ENCODE measurements at places on chromosomes 13 and 19.

DNA sequence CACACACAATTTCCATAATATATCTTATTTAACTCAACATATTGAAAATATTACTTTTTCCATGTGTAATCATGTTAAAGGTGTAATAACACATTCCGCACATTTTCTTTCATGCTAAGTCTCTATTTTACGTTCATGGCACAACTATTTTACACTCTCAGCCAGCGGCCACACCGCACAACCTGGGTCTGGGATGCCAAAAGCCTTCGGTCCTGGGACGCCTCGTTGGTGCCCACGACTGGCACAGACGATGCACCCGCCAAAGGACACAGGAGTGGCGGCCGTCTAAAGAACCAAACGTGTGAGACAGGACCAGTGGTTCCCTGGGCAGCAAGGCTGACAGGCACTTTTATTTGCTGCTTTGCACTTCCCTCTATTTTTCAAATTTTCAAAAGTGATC, 10.0 kb upstream of the PROZ start:
- no peak for DNase-seq

DNA sequence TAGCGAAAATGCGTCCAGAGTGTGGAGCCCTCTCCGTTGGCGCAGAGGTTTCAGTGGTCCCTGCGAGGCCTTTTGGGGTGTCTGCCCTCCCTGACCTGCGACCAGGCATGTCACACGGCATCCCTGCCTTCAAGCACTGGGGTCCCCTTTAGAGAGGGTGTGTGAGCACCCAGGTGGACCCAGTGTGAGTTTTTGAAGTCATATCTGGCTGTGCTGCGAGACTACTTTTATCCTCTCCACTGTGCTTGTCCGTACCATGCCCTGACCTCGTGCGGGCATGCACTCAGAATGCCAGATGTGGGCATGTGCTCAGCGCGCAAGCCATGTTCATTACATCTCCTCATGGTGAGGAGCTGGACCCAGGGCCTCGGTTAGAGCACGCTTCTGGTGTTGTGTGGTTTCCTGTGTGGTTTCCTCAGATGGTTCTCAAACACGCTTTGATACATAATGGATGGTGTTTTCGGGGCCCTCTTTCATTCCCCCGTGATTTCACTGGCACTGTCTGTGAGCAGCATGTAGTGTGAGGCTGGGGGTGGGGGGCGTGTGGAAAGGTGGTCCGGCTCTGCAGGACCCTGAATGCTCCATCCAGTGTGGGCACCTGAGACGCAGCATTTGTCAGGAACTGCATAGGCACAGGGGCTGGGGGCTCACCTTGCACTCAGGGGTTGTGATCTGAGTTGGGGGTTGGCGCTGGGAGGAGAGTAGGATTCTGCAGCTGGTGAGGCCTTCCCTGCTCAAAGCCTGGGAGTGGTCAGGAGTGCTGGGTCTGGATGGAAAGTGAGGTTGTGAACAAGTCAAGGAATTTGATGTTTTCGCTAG, 2.3 kb downstream of the TFDP1 start:
- no peak for DNase-seq

- DNase-seq, result peak; percentile 7
Measured at GRCh38 chr19:40348961-40349507, 539 bp downstream of the PLD3 start.

GRCh38 chr13:40370661-40371060, 295.8 kb downstream of the FOXO1 start:
- DNase-seq, result no peak

DNA sequence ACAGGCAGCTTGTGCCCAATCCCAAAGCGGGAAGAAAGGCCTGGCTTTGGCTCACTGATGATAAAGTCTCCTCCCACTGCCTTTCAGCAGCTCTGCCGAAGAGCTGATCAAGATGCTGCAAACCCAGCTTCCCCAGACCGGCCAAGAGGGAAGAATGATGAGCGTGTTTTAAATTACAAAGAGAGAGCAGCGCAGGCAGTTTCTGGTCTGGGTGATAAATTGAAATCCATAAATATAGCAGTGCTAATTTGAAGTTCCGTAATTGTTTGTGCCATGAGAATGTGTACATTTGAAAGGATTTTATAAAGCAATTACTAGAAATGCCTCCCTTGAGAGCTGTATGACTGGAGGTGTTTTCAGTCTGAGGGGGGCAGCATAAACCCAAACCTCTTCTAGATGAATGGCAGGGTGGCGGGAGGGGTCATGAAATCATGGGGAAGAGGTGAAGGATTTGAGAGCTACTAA, 171.8 kb downstream of the STK24 start:
- no peak for DNase-seq

GRCh38 chr19:31570718-31571117, 221.5 kb upstream of the TSHZ3 start:
- DNase-seq, result no peak

DNA sequence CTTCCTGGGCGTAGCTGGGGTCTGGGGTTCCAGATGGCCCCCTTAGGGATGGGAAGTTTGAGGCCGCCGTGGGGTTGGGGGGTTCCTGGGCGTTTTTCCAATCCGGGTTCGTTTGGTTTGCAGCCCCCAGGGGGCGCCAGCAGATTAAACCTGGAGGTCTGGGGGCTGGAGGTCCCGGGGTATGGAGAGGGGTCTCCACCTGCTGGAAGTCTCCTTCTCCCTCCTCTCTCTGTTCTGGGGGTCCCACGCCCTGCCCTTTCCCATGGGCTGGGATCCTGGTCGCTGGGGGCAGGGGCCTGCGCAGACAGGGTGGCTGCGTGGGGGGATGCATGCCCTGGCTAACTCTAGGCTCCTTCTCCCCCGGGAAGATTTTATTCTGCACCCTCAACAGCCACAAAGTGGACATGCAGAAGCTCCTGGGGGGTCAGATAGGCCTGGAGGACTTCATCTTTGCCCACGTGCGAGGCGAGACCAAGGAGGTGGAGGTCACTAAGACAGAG, 899 bp downstream of the GIPC3 start:
- DNase-seq, result peak; percentile 44

- DNase-seq, result no peak
Measured at GRCh38 chr13:106089261-106089980, 446.0 kb downstream of the EFNB2 start.

GRCh38 chr19:14081797-14082674, 3.5 kb downstream of the C19orf67 start:
- DNase-seq, result no peak

- no peak for DNase-seq
Measured at GRCh38 chr13:38758277-38758676, 71.4 kb downstream of the FREM2 start.

- DNase-seq, result peak; percentile 70
Measured at GRCh38 chr19:48842789-48843162, 6.5 kb upstream of the HSD17B14 start.

- DNase-seq, result no peak
Measured at GRCh38 chr13:99263126-99263785, 5.1 kb upstream of the GPR18 start.

DNA sequence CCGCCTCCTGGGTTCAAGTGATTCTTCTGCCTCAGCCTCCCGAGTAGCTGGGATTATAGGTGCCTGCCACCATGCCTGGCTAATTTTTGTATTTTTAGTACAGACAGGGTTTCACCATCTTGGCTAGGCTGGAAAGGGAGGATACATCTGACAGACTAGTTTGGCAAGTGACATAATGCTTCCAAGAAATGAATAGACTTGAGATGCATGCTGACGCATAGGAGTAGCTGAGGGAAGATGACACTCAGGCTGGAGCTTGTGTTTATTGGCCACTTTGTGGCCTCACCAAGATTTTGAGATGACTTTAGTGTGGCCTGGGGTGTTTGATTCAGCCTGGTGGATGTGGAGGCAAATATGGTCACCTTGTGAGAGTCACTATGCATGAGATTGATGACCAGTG, 4.0 kb downstream of the ZNF586 start:
- DNase-seq, result no peak

DNA sequence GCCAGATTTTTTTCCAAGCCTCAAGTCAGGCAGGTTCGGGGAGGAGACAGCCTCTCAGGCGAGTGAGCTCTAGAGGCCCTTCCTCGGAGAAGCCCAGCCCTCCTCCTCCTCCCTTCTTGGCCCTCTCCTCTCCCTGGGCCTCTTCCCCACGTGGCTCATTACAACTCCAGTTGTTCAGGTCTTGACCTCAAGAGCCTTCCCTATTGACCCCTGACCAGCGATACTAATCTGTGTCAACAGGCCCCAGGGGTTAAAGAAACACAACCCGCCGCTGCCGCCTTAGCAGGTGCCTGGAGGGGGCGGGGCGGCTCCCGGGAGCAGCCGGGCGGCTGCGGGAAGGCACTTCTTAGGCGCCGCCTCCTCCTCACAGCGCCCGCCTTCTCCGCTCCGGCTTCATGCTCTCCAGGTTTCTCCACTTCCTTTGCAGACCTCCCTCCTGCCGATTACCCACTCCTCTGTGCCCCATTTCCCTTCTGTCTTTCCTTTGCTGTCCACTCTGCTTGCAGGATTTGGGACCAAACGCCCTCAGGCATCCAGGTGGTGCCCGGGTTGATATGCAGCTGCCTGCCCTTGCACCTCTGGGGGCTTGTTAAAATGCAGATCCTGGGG, 51.0 kb downstream of the LYL1 start:
- DNase-seq, result peak; percentile 6

DNA sequence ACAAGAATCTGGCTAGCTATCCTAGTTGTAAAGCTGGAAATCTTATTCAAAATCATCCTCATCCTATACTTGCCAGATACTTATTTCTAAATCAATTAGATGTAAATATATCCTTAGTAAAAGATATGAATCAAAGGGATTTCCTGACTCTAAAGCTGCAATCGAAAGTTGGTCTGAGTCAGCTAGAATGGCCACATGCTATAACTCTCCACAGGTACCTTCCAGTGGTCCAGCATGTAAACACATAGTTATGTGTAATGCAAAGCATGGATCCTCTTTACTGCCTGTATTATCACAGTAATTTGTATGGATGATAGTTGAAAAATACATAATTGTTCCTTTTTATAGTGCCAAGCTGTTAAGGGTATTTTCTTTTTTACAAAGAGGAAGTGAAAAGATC, 27.4 kb downstream of the SLITRK6 start:
- no peak for DNase-seq

- no peak for DNase-seq
Measured at GRCh38 chr13:90773681-90774080, 573.8 kb upstream of the MIR17HG start.

DNA sequence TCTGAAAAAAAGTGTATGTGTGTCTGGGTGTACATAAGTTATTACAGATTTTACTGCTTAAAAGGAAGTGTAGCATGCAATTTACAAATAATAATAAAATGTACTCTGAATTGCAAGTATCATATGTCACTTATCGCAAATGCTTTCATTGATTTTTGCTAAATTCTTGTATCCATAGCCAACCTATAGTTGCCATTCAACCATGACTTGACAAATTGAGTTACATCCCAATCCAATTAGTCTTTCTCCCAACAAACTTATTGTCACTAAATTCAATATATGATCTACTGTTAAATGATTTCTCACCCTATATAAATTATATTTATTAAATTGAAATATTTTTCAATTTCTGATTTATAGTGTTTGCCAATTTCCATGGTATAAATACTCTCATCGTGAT, 17.3 kb upstream of the SUPT20H start:
- DNase-seq, result no peak

DNA sequence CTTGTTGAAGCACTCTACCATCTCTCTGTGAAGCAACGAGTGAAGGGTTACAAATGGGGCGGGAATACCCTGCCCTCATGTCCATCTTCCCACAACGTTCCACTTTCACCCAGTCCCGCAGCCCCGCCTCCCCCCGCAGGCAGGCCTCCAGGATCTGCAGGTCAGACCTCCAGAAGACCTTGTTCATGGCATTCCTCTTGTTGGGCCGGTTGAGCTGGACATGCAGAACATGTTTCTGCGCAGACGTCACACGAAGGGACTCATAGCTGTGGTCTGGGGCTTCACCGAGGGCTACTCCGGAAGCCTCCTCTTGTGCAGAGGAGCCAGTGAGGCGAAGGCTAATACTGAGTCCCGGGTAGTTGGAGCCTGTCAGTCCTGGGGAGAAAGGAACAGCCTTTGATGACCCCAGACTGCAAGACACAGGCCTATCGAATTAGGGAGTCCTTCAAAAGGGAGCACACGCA, 420 bp downstream of the ECH1 start:
- DNase-seq, result peak; percentile 18

- DNase-seq, result no peak
Measured at GRCh38 chr13:48600374-48601364, 53.1 kb upstream of the CYSLTR2 start.

- no peak for DNase-seq
Measured at GRCh38 chr13:24192811-24193162, 32.3 kb downstream of the SPATA13 start.

GRCh38 chr19:30634996-30635975, 263.1 kb downstream of the ZNF536 start:
- DNase-seq, result no peak

DNA sequence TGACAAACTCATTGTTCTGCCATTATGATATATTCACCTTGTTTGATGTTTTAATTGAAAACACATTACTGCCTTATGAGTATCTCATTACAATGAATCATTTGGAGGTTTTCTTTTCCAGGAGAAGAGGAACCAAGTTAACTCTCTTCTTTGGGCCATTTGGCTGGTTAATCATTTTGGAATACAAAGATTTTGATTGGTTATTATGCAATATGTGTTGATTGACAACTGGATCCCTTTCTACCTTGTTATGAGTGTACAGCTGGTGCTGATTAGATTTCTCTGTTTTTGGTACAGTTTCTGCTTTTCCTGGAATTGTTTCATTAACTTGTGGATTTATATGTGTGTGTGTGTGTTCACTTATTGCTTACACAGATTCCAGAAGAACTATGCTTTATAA, 49.2 kb upstream of the RGCC start:
- DNase-seq, result no peak

DNA sequence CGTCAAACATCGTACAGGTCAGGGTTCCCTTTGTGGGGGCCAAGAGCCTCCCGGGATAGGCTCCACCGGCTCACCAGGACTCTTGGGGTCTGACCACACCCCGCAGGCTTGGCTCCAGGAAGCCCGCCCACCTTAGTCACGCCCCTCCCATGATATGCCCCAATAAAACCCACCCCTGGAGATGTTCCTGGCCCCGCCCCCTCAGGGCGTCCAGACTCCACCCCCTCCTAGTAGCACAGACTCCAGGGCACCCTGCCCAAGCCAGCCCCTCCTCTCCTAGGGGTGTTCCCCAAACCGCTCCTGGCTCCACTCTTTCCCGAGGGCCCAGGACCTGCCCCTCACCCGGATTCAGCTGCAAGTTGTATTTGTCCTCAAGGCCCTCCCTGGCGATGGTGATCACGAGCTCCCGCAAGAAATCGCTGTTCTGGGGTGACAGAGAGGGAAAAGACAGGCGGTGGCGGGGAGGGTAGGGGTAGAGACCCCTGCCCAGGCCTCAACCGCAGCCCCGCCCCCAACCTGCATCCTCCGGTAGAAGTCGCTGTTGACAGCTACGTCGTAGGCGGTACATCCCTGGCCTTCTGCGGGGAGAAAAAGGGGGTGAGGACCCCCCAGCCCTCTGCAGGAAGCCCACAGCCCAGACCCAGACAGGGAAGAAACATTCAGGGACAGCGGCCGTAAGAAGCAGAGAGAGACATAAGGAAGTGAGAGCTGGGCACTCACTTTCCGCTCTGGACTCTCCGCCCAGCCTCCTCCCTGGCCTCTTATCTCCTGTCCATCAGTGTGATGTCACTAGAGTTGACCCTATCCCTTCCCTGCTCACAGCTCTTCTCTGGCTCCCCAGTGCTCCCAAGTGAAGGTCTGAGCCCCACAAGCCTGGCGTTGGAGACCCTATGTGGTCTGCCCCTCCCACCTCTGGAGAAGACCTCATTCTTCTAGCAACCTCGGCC, 3.9 kb downstream of the PIH1D1 start:
- DNase-seq, result no peak

- no peak for DNase-seq
Measured at GRCh38 chr13:87810920-87811344, 139.8 kb downstream of the SLITRK5 start.

Data from CD4-positive, alpha-beta T cell treated with Interferon alpha-2 for 1 hour (primary cell).